ENCODE measurements at places on chromosomes 1 and 21. TPM values are rescaled to one million over a fixed set of nuclear protein-coding genes. Genes with fewer than 3 reads are reported as not detected.

GRCh38 chr1:89201106-89201794 is 2.5 kb upstream of the GBP4 start:
- DNase-seq: no peak

- no peak for DNase-seq
These were observed 1.2 kb downstream of the GPR52 start for GRCh38 chr1:174448974-174449373.

DNA sequence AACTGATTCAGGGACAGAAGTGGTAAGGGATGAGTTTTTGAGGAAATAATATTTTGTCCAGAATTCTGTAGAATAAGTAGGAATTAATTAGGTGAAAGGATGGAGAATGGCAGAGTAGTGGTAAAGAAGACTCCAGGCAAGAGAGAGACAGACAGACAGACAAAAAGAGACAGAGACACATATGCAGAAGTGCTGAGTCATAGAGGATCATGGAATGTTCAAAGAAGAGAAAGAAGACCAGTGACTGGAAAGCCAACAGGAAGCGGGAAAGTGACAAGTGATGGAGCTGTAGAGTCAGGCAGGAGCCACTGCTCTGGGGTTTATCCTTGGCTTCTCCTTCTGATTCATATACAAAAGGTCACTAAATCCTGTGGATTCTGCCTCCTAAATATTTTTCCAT is 85.9 kb downstream of the UROD start:
- peak; percentile 20 for DNase-seq

DNA sequence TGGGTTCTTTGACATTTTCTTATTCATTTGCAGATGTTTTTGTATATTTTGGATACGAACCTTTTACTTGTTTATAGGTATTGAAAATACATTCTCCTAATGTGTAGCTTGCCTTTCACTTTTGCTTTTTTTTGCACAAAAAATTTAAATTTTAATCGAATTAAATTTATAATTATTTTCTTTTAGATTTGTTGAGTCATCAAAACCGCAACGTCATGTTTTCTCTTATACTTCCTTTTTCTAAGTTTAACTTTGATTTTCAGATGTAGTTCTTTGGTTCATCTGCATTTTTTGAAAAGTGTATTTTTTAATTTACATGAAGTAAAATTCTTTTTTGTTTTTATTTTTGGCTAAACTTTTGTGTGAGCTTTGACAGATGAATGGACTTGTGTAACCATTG is 243.7 kb upstream of the DPYD start:
- DNase-seq: no peak

GRCh38 chr1:41417746-41418145 is 56.5 kb downstream of the FOXO6 start:
- no peak for DNase-seq

DNA sequence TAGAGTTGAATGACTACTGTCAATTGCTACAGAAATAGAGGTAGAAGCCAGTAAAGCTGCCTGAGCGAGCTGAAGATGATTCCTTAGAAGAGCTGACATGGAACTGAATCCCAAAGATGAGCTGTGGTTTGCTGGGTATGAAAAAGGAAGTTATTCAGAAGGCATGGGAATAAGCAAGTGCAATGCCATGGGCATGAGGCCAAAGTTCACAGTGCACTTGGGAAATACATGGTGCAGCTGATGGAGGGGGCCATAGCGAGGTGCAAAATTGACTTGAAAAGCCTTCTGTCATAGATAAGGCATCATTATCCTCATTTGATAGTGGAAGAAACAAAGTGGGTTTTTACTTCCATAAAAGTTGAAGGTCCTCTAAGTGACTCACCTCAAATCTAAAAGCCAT is 88.6 kb downstream of the NEK7 start:
- DNase-seq: no peak

- DNase-seq: no peak
These were observed 1.2 kb downstream of the MAST2 start for GRCh38 chr1:45804669-45804969.

- DNase-seq: no peak
These were observed 26.5 kb downstream of the IGFN1 start for GRCh38 chr1:201217146-201217545.

- DNase-seq: no peak
These were observed 36.7 kb upstream of the WLS start for GRCh38 chr1:68268896-68269483.

DNA sequence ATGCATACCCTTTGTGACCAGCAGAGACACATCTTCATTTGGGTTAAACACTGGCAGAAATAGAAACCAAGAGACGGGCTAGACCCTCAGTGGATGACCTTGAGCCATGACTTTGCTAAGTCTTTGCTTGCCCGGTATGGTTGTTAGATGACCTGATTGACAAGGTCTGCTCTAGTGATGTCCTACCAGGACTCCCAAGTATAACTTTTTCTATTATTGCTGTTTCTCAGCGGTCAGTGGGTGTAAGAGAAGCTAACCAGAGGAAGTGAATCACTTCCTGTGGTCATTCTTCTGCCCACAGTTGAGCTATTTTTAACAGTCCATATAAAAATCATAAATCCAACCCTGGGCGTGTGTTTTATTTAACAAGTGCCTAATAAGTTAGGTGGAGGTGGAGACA is 126.2 kb upstream of the ETS2 start:
- peak; percentile 75 for DNase-seq

DNA sequence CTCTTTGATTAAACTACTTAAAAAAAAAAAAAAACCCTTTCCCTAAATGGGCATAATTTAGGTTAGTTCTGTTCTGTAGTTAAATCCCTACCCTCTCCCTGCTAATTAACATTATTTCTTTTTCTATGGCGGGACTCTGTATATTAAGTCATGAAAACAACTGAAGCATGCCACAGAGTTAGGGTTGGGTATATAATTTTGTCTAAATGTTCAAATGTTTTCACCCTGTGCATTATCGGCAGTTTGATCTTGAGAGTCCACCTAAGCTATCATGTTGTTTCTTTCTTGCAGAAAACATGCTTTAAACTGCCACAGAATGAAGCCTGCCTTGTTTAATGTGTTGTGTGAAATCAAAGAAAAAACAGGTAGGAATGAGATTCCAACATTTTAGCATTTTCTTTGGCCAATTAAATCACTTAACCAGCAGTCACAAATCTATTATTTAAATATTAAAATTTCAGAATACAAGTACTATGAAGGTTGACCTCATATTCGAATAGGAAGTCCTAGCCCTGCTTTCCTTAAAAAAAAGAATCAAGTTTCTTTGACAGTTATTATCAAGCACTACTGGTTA is 4.0 kb downstream of the PBX1 start:
- no peak for DNase-seq

DNA sequence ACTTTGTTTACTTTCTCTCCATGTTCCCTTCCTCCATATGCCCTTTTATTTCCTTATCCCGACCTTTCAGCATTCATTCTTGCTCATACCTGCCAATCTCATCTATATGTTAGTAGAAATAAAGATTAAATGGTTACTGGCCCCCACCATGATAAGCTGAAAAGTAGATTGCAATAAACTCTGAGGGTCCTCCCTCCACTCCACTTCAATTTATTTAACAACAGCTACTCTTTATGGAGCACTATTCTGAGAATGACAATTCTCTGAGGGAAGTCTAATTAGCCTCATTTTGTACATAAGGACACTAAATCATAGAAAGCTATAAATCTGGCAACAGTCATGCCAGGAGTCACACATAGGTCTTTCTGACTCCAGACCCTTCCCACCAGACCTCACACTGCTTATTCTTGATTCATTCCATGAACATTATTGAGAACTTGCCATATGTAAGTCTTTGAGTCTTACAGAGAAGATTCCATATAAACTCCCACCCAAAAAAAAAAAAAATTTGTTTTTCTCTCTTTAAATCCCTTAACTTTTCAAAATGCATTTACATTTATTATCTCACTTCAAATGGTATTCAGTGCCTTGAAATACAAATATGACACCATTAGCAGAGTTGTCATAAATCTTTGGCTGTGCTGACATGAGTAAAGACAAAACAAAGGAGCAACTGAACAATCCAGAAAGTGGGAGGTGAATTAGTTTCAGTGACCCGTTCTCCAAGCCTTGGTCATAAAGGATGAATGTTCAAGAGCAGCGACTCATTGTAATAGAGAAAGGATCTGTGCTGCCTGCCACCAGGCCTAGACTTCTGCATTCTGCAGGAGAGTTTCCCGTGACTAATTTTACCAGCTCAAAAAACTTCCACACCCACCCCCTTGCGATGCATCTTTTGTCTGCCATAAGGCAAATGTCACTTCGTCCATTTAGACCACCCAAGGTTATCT is 28.5 kb downstream of the PALMD start:
- DNase-seq: no peak

GRCh38 chr1:209807509-209807908 is 1.6 kb upstream of the IRF6 start:
- no peak for DNase-seq

DNA sequence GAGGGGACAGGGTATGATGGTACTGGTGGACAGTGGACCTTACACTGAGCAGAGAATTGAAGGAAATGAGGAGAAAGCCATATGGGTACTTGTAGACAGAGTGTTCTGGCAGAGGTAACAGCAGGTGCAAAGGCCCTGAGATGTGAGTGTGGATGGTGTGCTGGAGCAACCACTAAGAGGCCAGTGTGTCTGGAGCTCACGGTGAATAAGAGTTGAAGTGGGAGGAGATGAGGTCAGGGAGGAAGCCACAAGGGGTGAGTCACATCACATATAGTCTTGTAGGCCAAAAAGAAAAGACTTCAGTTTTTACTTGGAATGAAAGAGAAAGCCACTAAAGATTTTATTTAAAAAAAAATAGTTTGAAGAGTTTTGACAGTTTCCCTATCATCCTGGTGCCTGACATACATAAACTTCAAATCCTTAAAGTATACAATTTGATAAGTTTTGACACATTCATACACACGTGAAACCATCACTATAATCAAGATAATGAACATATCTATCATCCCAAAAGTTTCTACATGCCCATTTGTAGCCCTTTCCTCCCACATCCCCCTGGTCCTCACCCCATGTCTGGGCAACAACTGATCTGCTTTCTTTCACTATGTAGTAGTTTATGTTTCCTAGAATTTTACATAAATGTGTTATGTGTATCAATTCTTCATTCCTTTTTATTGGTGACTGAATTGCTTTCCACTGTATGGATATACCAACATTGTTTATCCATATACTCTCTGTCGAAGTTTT is 148.4 kb downstream of the GPATCH2 start:
- DNase-seq: peak; percentile 48

GRCh38 chr21:28799926-28800325 is 192.8 kb downstream of the LTN1 start:
- DNase-seq: no peak

GRCh38 chr1:41319106-41319755 is 42.0 kb upstream of the FOXO6 start:
- no peak for DNase-seq

GRCh38 chr1:202017749-202018467 is 7.5 kb downstream of the ELF3 start:
- DNase-seq: no peak

- peak; percentile 66 for DNase-seq
These were observed 46.7 kb downstream of the CAPZB start for GRCh38 chr1:19438516-19439195.

DNA sequence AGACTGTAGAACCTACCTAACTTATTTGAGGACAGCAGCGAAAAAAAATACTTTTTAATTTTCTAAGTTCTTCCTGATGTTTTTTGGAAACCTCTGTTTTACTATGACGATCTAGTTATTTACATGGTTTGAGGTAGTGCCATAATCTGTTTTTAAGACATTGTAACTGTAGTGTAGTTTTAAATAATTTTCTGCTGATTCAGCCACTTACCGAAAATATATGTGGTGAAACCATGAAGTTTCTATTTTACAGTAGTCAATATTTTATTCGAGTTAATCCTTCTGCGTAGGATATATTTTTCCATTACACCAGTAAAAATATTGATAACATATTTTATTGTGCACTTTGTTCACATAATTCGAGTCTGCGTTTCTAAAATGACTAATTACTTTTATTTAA is 121.7 kb upstream of the RRP15 start:
- no peak for DNase-seq

DNA sequence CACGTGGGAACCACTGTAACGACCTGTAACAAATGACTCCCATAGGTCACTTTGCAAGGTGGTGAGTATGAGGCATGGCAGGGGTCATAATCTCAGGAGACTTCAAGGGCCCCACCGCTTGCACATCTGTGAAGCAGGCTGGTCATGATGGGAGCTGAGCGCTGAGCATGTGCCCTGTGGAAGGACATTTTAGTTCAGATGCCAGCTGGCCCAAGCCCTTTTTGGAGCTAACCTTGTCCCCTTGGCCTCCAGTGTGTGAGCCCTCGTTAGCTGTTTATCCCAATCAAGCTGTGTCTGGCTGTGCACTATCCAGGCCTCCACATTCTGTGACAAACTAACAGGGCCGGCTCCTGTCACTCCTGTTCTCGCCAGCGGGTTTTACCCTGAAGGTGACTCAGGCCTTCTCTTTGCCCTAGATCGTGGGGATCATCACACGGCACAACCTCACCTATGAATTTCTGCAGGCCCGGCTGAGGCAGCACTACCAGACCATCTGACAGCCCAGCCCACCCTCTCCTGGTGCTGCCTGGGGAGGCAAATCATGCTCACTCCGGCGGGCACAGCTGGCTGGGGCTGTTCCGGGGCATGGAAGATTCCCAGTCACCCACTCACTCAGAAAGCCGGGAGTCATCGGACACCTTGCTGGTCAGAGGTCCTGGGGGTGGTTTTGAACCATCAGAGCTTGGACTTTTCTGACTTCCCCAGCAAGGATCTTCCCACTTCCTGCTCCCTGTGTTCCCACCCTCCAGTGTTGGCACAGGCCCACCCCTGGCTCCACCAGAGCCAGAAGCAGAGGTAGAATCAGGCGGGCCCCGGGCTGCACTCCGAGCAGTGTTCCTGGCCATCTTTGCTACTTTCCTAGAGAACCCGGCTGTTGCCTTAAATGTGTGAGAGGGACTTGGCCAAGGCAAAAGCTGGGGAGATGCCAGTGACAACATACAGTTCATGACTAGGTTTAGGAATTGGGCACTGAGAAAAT is 7.6 kb downstream of the NPPA start:
- no peak for DNase-seq

GRCh38 chr1:43292216-43292615 is 6.8 kb upstream of the C1orf210 start:
- DNase-seq: no peak

DNA sequence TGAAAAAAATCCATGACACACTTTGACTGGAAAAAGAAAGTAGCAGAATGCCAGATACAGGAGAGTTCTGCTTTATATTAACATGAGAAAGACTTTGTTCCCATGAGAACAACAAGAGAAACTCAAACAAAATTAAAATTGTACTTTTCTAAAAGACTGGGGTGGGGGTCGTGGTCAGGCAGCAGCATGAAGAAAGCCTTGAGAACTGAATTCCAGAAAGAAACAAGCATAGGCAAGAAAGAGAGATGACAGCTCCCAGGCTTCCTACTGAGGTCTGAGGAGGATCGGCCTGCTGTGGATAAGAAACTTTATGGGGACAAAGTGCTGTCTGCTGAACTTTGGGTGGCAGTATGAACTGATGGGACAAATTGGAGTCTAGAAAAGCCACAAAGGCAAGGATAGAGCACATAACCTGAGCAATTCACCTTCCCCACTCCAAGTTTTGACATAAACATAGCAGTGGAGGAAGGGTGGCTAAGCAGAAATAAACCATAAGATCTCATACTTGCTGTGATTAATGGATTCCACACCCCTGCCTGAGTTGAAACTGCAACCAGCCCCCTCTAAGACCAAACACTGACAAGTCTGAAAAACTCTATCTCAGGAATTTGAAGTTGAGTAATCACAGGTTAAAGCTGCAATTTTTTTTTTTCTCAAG is 43.7 kb downstream of the COL6A1 start:
- peak; percentile 95 for DNase-seq

The C21orf91 gene
- 10.4 TPM for total RNA-seq

The SYNC gene
- 56.0 TPM for total RNA-seq

The SAMD11 gene
- total RNA-seq: 2.2 TPM

The LRRN2 gene
- total RNA-seq: under 0.01 TPM

The TMPRSS3 gene
- not detected for total RNA-seq

The LINGO4 gene
- not detected for total RNA-seq

The UBL4B gene
- total RNA-seq: not detected

The EVA1B gene
- 191 TPM for total RNA-seq
